Stimulated activated CD8-positive, alpha-beta memory T cell treated with anti-CD3 and anti-CD28 coated beads, Interleukin-12 subunit alpha, Interleukin-12 subunit beta, amount 100 ng/mL, for 1 hour (primary cell): ENCODE measurements at places on chromosomes 6 and 20.

DNA sequence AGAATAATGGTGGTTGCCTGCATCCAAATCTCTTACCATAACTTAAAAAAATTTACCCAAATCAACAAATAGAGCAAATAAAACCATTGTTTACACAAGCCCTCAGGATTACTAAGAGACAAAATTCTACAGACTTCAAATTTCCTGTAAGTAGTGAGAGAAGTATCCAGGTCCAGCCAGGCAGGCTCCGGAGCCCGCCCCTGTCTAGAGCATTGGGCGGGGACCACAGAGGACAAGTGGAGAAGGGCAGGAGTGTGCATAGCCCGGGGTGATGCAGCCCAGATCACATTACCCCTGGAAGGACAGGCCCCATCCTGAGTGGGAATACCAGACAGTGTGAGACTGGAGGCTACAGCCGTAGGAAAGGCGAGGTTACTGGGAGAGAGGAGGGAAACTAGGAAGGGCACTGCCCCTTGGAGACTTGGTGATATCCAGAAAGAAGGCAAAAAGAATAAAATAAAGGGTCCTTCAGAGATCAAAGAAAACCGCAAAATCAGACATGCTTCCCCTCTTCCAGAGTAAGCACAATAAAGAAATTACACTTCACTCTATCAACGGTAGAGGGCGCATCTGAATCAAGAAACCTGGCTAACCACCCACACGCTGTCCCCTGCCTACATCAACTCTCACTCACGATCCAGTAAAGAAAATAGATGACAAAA is 26.6 kb downstream of the RIN2 start:
- DNase-seq: no peak

- DNase-seq: no peak
Measured at GRCh38 chr6:85565736-85566135, 27.9 kb downstream of the SNX14 start.

DNA sequence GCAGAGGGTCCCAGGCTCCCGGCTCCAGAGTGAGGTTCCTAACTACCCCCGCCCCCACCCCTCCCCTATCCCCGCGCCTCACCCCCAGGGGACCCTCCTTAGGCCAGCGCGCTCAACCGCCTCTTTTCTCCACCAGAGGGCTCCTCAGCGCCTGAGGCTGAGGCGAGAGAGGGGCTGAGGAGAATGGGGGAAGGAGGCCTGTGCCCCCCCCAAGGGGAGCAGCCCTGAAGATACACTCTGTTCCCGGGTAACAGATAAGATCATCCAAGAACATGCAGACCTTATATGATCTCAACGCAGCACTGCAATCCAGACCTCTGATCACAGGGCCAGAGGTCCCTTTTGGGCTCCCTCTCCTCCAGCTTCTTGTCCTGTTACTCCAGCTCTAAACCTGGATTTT is 43.3 kb upstream of the MRPS10 start:
- DNase-seq: no peak

GRCh38 chr6:150547502-150548222 is 52.0 kb upstream of the PLEKHG1 start:
- DNase-seq: no peak

DNA sequence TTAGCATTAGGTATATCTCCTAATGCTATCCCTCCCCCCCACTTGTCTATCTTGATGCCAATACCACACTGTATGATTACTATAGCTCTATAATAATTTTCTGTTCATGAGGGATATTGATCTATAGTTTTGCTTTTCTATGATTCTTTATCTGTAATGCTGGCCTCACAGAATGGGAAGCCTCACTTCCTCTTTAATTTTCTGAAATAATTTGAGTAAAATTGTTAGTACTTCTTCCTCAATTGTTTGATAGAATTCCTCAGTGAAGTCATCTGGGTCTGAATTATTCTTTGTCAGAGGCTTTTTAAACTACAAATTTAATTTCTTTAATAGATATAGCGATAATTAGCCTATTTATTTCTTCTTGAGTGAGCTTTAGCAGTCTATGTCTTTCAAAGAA is 31.2 kb downstream of the SIRPD start:
- DNase-seq: no peak

GRCh38 chr6:10633216-10633615 is 61.2 kb downstream of the C6orf52 start:
- no peak for DNase-seq

GRCh38 chr6:18339599-18339998 is 47.6 kb upstream of the RNF144B start:
- no peak for DNase-seq

GRCh38 chr6:43465948-43466347 is 10.6 kb upstream of the DLK2 start:
- DNase-seq: no peak

DNA sequence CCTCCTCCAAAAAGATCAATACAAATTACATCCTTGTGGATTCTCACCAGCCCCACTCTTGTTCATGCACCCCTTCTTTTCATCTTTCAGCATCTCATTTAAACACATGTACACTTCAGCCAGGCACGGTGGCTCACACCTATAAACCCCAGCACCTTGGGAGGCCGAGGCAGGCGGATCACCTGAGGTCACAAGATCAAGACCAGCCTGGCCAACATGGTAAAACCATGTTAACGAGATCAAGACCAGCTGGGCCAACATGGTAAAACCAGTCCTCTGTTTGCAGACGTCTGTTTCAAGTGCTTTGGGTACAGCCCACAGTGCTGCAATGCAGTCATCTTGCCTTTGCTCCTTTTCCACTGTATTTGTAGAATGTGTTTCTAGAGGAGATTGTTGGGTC is 45.3 kb downstream of the ZMYND8 start:
- DNase-seq: no peak

DNA sequence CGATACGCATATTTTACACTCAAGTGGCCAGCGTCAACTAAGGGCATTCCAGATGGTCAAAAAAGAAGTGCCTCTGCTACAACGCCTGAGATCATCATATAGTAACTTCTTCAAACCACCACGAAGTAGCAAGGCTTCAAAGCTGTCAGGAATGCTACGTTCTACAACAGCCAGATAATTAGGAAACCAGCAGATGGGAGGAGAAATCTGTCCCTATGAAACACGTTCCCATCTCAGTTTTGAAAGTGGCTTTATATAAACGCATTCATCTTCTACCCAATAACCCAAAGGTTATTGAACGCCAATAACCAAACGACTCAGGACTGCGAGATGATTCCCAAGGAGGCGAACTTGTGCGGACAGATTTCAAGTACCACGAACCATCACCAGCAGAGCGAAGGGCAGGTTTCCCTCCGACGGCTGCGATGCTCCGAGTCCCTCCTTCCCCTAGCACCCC is 1.2 kb downstream of the ABHD12 start:
- no peak for DNase-seq

GRCh38 chr6:154542747-154543146 is 32.3 kb upstream of the CNKSR3 start:
- no peak for DNase-seq
